Stimulated activated CD8-positive, alpha-beta memory T cell treated with anti-CD3 and anti-CD28 coated beads, Interleukin-7, amount 100 ng/mL, for 1 hour (primary cell): ENCODE measurements at places on chromosomes 7 and 10.

DNA sequence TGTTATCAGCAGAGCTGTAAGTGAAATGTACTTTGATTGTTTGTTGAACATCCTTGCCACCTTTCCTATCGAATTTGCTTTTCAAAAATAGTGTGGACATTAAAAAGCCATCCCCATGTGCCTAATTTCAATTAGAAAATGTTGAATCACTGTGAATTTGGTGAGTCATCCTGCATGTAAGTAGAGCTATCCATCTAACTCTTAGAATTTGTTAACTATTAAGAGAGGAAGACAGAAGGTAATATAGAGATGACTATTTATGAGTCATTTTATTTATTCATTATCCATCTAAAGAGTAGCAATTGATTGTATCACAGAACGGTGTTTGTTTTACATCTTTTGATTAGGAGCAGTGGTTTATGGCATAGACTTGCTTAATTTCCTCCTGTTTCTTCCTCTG lies 154.7 kb downstream of the MGMT start:
- no peak for DNase-seq

DNA sequence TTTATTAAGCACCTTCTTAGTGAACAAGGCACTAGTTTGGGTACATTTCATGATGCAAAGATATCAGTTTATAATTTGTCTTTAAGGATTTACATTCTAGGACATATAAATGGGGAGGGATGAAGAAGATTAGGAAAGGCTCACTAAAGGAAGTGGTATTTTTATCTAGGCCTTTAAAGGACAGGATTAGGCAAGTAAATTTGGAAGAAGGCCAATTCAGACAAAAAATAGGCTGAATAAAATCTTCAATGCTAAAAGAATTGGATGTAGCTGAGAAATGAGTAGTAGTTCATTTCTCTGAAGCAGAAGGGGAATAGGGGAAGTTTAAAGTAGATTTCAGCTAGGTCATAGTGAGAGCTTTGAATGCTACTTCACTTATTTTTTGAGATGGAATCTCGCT lies 4.8 kb upstream of the FAM24B start:
- DNase-seq, result no peak

- no peak for DNase-seq
Observed at GRCh38 chr10:2895594-2896196, 171.7 kb upstream of the PFKP start.

DNA sequence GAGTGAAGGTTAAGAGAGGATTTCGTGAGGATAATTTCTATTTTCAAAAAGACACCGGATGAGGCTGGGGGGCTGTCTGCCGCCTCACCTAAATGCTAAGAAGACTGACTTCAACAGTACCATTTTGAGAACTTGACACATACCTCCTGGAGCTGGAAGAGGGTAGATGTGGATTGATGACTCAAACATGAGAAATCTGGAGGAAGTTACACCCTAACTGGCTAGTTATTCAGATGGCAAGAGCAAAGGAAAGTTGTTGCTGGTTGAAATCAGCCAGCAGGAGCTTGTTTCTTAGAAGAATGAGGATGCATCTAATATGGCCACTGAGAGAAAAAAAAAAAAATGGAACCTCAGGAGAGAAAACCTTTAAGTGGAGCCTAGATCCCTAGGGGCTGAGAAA lies 76.2 kb upstream of the KIAA1217 start:
- no peak for DNase-seq

DNA sequence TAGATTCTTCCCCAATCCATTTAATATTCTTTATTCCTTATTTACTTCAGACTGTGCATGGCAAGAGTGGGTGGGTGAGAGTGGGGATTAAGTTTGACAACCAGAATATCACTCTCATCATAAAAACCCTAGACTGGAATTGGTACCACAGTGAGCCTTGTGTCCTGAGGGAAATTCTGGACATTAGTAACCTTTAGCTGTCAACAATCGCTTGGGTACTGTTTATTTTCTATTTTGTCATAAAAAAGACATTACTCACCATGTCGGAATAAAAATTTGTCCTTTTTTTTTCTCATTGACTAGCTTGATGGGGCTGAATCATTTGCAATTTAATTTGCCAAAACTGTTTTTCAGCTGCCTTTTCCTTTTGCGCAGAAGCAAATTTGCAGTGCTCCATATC lies 176.1 kb upstream of the SEMA3C start:
- no peak for DNase-seq

- DNase-seq, result no peak
Observed at GRCh38 chr7:22640269-22640668, 86.7 kb upstream of the IL6 start.

GRCh38 chr7:30074422-30075030 lies 46.3 kb downstream of the PLEKHA8 start:
- no peak for DNase-seq

GRCh38 chr7:98899816-98900215 lies 21.5 kb downstream of the TRRAP start:
- DNase-seq, result no peak

GRCh38 chr7:114110666-114111065 lies 191.9 kb upstream of the PPP1R3A start:
- no peak for DNase-seq

DNA sequence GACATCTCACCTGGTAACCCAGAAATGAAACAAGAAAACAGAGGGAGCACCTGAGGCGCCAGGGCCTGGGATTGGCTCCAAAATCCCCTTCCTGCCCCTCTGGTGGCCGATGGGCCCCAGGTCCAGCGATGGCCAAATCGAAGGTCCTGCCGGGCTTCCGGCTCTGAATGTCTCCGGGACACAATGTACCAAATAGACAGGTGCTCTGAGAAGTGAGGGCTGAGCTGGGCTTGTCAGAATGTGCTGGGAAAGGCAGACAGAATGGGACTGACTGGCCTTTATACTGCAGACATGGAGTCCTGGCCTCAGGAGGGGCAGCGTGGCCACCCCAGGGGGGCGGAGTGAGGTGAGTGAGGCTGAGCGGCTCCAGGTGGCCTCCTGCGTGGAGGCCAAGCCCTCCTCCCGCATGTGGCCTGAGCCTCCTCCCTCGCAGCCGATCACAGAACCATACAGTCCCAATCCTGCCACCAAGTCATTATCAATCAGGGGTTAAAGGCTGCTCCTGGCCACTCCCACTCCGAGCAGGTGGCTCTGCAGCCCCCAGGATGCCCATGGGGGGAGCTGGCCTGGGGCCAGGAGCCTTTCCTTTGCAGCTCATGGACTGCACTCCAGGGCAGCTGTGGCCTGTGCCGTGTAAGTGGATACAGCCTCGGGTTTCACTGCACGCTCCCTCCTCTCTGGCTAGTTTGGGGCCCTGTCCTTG lies 185.5 kb downstream of the ADARB2 start:
- DNase-seq, result no peak

GRCh38 chr10:90816466-90816865 lies 41.4 kb downstream of the HTR7 start:
- DNase-seq, result no peak

DNA sequence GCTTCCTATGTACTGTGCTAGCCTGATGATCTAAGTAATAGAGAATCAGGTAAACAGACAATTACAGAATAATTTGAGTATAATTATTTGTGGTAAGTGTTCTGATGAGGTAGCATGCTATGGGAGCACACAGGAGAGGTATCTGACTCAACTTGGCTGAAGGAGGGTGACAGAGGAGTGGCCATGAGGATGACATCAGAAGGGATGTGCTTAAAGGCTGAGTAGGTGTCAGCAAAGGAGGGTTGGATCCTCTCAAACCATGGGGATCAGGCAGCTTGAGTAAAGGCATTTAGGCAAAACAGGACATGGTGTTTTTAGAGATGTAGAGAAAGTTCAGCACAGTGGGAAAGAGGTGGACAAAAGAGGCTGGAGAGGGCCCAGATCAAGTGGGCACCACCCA lies 29.0 kb downstream of the KLHDC10 start:
- no peak for DNase-seq

DNA sequence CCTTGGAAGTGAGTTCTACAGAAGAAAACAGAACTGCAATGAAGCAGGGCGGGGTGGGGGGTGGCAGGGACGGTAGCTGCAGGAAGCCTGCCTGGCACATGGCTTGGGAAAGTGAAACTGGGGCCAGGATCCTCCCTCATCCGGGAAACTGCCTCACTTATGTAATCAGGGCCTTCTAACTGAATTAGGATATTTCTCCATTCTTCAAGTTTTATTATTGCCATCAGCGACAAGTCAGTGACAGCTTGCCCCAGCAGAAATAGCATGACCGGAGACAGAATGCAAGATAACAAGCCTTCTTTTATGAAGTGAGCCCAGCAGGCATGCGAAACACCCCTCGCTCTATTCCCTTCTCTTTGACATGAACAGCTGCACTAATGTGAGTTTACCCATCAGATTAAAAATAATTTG lies 77.5 kb upstream of the CACUL1 start:
- DNase-seq, result no peak

DNA sequence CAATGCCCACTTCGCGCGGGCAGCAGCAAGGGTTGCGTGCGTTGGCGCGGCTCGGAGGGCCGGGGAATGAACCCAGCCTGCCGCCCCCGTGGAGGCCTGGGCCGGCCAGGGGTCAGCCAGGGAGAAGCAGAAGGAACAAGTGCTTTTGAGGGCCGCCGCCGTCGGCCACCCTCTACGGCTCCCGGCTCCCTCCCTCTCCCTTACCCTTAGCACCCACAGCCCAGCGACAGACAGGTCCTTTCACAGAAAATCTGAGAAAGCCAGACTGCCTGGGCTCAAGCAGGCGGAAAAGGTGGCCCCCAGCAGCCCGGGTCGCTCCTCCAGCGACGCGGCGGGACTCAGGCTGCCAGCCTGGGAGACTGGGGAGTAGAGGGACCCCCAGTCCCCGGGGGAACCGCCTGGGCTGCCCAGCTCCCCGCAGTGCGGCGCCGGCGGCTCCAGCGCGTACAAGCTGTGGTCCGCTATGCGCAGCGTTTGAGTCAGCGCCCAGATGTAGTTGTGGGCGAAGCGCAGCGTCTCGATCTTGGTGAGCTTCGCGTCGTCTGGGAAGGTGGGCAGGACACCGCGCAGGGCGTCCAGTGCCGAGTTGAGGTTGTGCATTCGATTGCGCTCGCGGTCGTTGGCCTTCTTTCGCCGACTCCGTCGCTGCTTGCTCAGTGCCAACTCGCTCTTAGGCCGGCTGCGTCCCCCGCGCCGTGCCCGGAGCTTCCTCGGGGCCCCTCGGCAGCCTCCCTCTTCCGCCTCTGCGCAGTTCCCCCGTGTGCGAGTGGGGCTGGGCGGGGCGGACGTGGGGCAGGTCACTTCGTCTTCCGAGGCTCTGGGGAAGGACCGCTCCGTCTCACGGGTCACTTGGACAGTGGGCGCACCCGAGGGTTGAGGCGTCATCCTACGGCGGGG lies 815 bp downstream of the NEUROG3 start:
- no peak for DNase-seq
